ENCODE measurements at places on chromosomes 13 and 19.

DNA sequence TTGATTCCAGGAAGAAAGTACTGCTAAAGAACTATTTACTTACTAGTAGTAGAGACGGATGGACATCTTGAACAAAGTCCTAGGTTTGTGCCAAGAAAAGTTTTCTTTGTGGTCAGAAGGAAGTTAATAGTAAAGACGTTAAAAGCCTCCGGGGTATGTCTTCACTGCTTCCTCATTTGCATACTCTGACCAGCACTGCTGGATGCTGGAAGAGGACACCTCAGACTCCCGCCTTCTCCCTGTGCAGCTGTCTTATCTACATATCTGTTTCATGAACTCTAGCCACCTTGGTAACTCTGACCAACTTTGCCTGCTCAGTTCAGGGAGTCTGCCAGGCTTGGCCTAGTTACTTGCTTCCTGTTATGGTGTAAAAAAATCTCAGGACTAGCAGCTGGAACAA, 1109.1 kb upstream of the MIR17HG start:
- DNase-seq = no peak

GRCh38 chr19:31505596-31505910, 156.3 kb upstream of the TSHZ3 start:
- DNase-seq = no peak

- no peak for DNase-seq
These were observed 192.8 kb downstream of the TM9SF2 start for GRCh38 chr13:99693852-99694611.

- no peak for DNase-seq
These were observed 306 bp downstream of the ZNF540 start for GRCh38 chr19:37594982-37595382.

DNA sequence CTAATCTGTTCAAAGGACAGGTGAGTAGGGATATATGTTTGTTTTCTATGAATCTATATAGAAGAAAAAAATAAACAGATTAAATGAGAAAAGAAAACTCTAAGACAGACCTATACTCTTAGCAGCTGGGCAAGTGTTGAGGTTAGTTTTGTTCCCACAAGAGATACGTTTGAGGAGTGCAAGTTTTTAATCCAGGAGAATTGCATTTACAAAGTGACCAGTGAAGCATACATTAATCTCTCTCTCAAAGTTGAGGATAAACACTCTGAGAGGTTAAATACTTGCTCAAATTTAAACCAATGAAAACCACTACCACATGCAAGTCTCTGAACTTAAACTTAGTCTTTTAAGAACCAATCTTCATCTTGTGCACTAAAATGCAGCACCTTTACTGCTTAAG, 930.5 kb upstream of the MIR17HG start:
- no peak for DNase-seq

DNA sequence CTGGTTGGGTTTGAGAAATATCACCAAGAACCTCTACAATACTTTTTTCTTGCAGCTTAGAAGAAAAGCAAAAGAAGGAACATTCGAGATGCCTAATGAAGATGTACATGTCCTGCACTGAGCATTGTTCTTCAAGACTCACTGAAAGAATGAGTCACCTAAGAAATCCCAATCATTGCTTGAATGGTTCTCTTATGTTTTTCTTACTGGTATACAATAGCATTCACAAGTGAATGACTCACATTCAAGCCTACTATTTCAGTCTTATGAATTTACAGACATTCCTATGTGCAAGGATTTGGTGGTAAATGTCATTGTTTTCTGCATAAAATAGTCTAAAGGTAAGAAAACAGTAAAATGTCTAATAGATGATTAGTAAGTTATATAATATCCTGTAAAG, 594.6 kb downstream of the PCDH9 start:
- no peak for DNase-seq

DNA sequence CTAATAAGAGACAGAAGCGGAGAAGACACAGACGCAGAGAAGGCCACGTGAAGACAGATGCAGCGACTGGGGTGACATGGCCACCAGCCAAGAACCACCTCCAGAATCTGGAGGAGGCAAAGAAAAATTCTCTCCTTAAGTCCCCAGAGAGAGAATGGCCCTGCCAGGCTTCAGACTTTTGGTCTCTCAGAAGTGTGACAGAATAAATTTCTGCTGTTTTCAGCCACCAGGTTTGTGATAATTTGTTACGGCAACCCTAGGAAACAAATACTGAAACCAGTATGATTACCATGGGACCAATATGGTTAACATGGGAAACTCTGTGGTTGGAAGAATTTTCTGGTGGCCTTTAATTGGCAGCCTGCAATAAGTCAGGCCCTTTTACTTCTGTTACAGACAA, 63.9 kb upstream of the DOCK9 start:
- no peak for DNase-seq

DNA sequence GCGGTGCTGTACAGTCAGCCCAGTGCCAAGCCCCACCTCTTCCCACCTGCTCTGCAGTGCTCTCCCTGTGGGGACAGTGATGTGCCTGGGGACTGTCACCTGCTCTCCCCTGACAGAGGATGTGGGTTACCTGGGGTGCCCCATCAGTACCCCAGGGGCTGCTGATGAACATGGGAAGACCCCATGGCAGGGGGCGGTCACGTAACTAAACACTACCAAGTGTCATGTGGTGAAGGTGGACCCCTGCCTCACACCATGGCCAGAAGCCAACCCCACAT, 12.7 kb downstream of the KDM4B start:
- no peak for DNase-seq

DNA sequence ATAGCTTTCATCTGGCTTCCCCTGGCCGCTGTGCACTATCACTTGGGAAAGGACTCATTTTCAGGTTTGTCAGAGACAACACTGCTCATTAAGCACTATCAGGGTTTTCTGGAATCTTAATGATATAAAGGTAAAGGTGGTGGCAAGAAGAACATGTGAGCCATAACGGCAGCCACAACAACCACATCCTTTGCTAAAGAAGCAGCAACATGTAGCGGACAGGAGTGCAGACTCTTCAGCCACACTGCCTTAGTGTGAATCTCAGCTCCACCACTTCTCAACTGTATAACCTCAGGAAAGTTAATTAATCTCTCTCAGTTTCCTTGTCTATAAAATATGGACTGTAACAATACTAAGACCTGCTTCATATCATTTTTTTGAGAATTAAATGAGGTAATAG, 24.1 kb upstream of the MIR17HG start:
- DNase-seq = no peak

- peak; percentile 46 for DNase-seq
These were observed 21.0 kb downstream of the TNFSF9 start for GRCh38 chr19:6551607-6552450.

DNA sequence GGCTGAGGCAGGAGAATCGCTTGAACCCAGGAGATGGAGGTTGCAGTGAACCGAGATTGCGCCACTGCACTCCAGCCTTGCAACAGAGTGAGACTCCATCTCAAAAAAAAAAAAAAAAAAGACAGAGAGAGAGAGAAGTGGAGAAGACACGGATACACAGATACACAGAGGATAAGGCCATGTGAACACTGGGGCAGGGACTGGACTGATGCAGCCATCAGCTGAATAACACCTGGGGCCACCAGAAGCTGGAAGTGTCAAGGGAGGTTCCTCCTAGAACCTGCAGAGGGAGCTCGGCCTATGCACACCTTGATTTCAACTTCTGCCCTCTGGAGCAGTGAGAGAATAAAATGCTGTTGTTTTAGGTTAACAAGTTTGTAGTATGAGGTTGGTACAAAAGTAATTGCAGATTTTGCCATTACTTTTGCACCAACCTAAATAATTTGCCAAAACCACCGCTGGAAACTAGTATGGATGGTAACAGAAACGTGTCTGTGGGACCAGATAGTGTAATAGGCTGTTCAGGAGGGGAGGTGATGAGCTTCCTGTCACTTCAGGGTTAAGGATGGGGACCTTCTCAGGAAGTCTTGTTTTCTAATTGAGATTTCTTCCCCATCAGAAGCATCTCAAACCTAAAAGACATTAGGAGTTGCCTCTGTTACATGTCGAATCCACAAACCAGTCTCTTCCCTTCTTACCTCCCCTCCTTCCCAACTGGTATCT, 36.4 kb upstream of the IGSF23 start:
- peak; percentile 5 for DNase-seq

GRCh38 chr19:51824281-51825005, 29.5 kb downstream of the FPR3 start:
- no peak for DNase-seq

DNA sequence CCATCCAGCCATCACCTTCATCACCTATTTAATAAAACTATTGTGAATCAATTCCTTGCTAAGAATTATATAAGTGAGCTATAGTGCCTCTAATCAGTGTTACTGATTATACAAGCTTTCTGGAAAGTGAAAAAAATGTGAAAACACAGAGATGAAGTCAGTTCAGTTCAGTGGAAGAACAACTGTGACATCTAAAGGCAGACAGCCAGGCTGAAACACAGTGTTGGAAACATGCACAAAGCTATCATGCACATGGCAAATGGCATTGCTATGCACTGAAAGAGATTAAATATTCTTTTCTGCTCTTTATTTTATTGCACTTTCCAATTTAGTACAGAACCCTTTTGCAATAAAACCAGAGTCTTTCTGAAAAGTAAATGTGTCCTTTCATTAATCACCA, 294.0 kb downstream of the RBM26 start:
- DNase-seq = no peak

GRCh38 chr19:30144242-30144758, 202.3 kb downstream of the URI1 start:
- DNase-seq = no peak

GRCh38 chr13:63351081-63351480, 1935.4 kb upstream of the PCDH20 start:
- DNase-seq = no peak

DNA sequence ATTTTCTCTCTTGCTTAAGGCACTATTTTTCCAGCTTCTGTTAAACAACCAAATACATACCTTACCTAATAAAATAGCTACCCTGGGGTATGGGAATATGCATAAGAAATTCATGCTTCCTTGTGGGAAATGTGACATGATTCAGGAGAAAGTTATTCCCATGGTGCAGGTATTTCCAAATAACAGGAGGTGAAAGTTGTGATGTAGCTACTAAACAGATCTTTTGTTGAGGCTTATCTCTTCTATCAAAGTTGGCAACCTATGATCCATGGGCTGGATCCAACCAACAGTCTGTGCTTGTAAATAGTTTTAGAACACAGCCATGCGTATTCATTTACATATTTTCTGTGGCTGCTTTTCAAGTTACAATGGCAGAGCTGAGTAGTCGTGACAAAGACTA, 177.8 kb upstream of the NBEA start:
- no peak for DNase-seq

GRCh38 chr19:56751078-56751489, 79.5 kb upstream of the ZNF835 start:
- DNase-seq = no peak

DNA sequence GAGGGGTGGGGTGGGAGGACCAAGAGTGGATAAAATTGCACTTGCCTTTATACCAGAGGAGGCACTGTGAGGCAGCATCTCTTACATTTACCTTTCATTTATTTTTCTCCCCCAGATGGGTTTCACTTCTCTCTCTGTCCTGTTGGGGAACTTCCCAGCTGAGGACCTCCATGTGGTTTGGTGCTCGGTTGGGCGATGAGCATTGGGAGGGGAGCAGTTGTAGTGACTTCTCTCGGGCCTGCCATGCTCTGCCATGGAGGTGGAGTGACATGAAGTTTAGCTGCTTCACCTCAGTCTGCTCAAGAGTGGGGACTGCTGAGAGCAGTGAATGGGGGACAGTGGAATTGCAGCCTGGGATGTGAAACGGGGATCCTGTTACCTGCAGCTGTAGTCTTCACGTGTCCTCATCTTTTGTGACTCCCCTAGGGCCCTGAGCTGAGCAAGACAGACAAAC, 23.1 kb upstream of the CXCL17 start:
- DNase-seq = no peak

DNA sequence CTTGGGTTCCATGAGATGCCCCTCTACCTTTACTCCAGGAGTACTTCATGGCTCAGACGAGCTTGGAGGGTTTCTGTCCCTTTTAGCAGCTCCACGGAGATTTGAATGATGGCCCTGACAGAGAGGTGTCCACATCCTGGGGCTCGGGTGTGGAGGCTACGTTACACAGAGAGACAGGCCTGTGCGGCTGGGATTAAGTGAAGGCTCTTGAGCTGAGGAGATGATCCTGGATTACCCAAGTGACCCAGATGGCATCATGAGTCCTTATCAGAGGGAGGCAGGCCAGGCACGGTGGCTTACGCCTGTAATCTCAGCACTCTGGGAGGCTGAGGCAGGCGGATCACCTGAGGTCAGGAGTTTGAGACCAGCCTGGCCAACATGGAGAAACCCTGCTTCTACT, 12.4 kb downstream of the DPP9 start:
- no peak for DNase-seq

GRCh38 chr19:21519488-21519887, 14.1 kb downstream of the ZNF429 start:
- no peak for DNase-seq

DNA sequence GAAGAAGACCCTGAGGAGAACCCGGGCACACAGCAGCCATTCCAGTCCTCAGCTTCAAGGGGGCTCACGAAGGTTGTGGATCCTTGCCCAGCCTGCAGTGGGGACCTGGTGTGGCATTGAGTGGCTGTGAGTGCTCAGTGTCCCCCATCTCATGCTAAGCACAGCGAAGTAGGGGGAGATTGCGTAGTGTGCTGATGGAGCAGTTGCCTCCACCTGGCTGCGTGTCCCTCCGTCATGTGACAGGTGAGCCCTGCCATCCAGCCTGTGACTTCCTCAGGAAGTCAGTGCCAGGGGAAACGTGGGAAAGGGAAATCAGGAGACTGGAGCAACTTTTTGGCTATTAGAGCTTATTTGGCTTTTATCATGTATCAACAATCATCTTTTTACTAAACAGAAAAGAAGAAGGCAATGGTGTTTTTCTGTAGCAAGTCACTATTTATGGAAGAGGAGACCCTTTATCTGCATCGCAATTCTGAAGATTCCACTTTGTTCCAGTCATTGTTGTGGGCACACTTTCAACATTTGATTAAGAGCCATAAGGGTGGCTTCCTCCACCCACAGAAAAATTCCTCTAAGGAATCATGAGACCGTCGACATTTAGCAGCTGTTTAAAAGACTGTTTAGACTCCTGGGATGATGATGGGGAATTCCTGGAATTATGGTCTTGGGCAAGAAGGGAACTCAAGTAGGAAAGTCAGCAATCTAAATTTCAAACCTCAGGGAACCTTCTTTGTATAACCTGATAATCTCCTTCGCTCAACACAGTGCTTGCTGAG, 126.8 kb upstream of the SPATA13 start:
- DNase-seq = no peak

DNA sequence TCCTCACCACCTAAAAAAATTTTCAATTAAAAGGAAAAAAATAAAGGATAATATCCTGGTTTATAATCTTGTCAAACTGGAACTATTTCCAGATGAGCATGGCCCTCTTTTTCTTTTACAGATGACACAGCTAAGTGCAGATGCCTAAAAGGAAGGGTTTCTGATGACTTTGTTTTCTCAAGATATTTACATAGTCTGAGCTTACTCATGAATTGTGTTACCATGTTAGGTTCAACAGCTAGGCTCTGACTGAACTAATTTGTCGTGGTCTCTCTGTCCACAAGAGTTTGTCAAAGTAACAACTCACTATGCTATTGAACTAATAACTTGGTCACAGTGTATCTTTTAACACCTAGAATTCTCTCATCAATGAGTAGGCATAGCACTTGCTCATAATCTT, 780.8 kb downstream of the GPC5 start:
- no peak for DNase-seq

- DNase-seq = no peak
These were observed 20.8 kb downstream of the ITM2B start for GRCh38 chr13:48253849-48254248.
